A673 (cell line): ENCODE measurements at places on chromosomes 7 and 10. TPM values are rescaled to one million over a fixed set of nuclear protein-coding genes. Genes with fewer than 3 reads are reported as not detected.

The OR2F1 gene
- not detected in 2 replicates for total RNA-seq

The ZNF655 gene
- 59.3 and 60.6 TPM in 2 replicates for total RNA-seq

The SRGN gene
- 0.32 TPM in 1 of 2 replicates, not detected in the other for total RNA-seq

The RTKN2 gene
- 21.9 and 22.3 TPM in 2 replicates for total RNA-seq

The PRKCQ gene
- total RNA-seq = not detected in 2 replicates

The AKR1B1 gene
- total RNA-seq = 104 and 111 TPM in 2 replicates

The CUL2 gene
- 45.2 and 47.0 TPM in 2 replicates for total RNA-seq

The CPED1 gene
- total RNA-seq = 0.15 TPM in 1 of 2 replicates, not detected in the other

The PPP1R3A gene
- not detected in 2 replicates for total RNA-seq

The ZNF425 gene
- 1.1 and 1.2 TPM in 2 replicates for total RNA-seq

The SHTN1 gene
- 39.9 and 40.6 TPM in 2 replicates for total RNA-seq

The FAM25A gene
- not detected in 2 replicates for total RNA-seq

The SORCS3 gene
- total RNA-seq = not detected in 2 replicates

The SPAG6 gene
- total RNA-seq = 0.39 and 0.74 TPM in 2 replicates

The BLNK gene
- total RNA-seq = not detected in 2 replicates

The SPDYE2B gene
- not detected in 2 replicates for total RNA-seq

The COL17A1 gene
- not detected in 2 replicates for total RNA-seq

The CDC14C gene
- not detected in 2 replicates for total RNA-seq

The EN2 gene
- total RNA-seq = not detected in 2 replicates

The ADCYAP1R1 gene
- 0.11 TPM in 1 of 2 replicates, not detected in the other for total RNA-seq

The TLX1 gene
- 0.17 TPM in 1 of 2 replicates, not detected in the other for total RNA-seq

The HYAL4 gene
- total RNA-seq = not detected in 2 replicates

The NME8 gene
- not detected in 2 replicates for total RNA-seq

The CLDN4 gene
- 0.11 and 0.17 TPM in 2 replicates for total RNA-seq

The LRRC17 gene
- 9.2 and 10.0 TPM in 2 replicates for total RNA-seq

The NMT2 gene
- 15.7 and 16.3 TPM in 2 replicates for total RNA-seq

The ABCC2 gene
- total RNA-seq = 1.1 and 1.3 TPM in 2 replicates

The ITGB8 gene
- 0.90 and 1.3 TPM in 2 replicates for total RNA-seq

The DNTT gene
- total RNA-seq = not detected in 2 replicates

The NFKB2 gene
- 29.8 and 33.2 TPM in 2 replicates for total RNA-seq

The STN1 gene
- 14.3 and 16.5 TPM in 2 replicates for total RNA-seq

The SYNPO2L gene
- 0.06 TPM in 1 of 2 replicates, not detected in the other for total RNA-seq

The C10orf71 gene
- not detected in 2 replicates for total RNA-seq

The TRIM50 gene
- not detected in 2 replicates for total RNA-seq

The NPTX2 gene
- 2.0 and 2.2 TPM in 2 replicates for total RNA-seq
